ENCODE measurements at places on chromosomes 4 and X.

DNA sequence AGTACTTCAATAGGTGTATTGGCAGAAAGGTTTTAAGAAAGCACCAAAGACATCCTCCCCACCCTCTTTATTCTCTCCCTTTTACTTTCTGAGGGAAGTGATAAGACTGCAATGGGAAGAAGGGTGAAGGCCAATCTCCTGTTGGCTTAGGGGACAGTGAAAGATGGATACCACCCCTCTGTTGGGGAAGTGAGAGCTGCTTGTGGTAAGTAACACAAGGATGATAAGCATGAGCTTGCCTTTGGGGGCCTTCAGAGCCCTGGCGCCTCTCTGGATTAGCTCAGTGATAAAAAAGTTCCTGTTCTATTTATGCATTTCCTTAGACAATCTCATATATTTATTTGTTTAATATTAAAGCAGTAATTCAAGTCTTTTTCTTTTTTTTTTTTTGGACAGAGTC is 5.2 kb upstream of the KLF8 start:
- DNase-seq: no peak

DNA sequence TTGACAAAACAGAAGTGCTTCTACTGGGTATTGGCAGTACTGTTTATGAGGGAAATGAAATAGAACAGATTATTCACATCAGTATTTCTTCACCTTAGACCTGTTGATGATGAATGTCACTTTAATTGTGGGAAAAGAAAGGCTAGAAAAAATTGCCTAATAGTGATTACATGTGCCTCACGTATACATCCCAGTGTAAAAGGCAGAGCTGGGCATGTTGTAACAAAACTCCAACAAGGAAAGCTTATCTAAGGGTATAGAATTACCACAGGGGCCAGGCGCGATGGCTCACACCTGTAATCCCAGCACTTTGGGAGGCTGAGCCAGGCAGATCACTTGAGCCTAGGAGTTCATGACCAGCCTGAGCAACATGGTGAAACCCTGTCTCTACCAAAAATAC is 4.2 kb downstream of the PGM2 start:
- DNase-seq: no peak

DNA sequence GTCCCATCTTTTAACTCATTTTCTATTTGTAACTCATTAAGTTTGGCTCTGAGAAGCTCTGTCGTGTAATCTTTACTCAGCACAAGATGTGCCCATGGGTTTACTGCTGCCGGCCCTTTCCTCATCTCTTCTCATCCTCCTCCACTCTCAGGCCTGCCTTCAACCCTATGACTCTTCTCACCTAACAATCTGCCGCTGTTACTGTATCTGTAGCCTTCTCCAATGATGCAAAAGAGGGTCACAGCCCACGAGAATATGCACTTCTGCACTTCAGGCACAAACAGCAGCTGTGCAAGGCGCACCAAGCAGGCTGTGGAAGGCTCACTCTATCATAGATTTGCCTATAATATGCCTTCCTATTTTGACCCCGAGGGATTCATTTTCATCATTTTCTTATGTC is 546.5 kb upstream of the GALNTL6 start:
- no peak for DNase-seq

DNA sequence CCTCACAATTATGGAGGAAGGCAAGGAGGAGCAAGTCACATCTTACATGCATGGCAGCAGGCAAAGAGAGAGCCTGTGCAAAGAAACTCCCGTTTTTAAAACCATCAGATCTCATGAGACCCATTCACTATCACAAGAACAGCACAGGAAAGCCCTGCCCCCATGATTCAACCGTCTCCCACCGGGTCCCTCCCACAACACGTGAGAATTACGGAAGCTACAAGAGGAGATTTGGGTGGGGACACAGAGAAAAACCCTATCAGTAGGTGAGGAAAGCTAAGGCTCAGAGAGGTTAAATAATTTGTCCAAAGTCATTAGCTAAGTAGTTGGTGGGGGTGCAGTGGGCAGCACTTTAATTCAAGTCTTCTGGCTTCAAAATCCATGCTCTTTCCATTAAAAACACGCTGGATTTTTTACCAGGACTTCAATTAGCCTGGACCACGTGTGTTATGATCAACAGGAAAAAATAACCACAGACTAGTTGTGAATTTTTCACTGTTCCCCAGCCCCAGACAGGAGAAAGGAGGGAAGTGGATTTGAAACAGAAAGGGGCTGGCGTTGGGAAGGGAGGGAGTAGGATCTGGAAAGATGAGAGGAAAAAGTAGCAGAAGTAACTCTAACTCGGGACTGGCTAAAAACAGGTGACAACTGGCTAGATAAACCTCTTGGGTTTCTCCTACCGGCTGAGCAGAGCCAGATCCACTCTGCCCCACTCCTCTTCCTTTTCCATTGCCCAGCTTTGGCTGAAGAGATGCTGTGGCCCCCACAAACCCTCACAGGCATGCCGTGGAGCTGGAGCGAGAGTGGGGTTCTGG is 986 bp downstream of the MTMR8 start:
- no peak for DNase-seq

DNA sequence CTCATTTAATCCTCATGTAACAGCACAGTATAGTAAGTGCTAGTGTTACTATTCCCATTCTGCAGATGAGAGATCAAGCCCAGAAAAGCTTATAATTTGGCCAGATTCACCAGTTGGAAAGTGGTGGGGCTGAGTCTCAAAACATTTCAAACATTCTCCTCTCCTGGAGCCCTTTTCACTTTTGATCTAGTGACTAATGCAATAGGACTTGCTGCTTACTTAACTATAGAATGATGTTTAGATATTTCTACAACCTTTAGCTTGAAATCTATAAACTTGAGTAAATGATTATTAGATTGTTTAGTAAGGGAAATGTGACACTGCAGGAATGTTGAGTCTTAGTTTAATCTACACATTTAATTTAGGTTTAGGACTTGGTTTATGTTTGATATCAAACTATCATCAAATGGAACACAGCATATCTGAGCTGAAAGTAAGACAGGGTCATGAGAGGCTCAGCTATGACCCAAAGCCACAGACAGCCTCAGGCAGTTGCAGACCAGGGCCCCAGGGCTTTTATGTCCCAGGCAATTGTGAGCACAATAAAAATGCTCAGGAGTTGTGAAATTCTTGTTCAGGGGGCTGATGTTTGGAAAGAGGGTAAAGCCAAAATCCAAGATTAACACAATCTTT is 199.5 kb upstream of the HS3ST1 start:
- DNase-seq: no peak

- DNase-seq: no peak
These were observed 178.1 kb downstream of the MAML3 start for GRCh38 chr4:139975830-139976272.

DNA sequence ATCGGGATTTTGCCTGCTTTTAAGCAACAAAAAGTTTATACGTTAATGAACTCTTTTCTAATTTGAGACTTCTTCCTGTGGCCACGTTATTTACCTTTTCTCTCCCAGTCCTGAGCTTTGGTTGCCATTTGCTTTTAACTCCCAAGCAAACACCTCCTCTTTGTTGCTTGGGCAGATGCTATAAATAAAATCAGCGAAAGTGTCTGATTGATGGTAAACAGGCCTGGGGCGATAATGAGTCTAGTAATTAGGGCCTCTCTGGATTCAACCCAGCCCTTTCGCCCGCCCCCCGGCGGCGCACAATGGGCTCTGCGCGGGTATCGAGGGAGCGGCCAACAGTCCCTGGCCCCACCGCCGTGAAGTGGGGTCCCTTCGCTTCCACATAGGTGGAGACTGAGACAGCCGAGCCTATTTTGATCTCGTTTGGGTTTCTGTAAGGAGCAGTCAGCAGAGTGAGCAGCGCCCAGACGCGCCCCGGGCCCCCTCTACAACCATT is 790 bp downstream of the CLGN start:
- DNase-seq: no peak

DNA sequence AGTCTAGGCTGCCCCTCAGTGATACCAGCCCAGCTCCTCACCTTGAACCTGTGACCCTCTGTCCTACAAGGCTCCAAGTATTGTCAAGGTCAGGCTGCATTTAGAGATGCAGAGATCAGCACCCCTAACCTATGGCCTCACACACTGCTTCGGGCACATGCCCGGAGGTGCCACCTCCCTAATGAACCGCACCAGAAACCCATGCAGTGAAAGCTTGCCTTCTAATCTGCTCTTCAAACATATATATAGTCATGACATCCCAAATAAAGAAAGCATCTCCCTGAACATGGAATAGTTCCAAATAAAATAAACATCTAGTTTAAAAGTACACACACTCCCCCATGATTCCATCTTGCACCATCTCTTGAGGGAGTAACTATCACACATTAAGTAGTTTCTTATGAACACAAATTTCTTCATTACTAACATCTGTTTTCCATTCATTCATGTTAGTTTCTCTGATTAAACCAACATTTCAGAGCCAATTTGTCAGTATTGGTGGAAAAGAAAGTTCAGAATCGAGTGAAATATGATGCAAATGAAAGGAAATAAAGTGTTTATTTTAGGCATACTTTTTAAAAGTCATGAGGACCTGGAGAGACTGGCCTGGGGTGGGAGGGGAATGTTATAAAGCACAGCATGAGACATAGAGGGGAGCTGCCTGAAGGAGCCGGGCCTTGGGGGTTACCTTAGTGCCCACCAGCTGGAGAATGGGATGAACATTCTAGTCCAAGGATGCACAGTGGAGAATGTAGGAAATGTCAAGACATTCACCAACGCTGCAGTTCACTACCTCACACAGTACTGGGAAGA is 19.2 kb downstream of the CC2D2A start:
- no peak for DNase-seq

- DNase-seq: no peak
These were observed 34.7 kb downstream of the FRMPD3 start for GRCh38 chrX:107484002-107484726.

DNA sequence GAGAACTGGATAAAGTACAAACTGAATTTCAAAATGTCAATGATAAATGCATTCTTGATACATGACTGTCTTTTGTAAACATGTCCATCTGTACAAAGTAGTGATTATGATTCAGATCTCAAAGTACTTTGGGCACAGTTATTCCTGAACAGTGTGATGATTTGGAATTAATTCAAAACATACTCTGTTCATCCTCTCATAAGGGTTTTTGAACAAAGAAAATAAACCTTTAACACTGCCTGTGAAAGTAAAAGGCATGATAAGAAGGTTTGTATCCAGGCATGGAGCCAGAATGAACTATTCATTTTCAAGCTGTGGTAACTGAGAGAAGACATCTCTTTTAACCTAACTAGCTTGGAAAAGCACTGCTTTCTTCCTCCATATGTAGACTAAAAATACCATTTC is 883 bp upstream of the KLHL4 start:
- no peak for DNase-seq

GRCh38 chr4:40905414-40905813 is 155.7 kb downstream of the NSUN7 start:
- DNase-seq: no peak

DNA sequence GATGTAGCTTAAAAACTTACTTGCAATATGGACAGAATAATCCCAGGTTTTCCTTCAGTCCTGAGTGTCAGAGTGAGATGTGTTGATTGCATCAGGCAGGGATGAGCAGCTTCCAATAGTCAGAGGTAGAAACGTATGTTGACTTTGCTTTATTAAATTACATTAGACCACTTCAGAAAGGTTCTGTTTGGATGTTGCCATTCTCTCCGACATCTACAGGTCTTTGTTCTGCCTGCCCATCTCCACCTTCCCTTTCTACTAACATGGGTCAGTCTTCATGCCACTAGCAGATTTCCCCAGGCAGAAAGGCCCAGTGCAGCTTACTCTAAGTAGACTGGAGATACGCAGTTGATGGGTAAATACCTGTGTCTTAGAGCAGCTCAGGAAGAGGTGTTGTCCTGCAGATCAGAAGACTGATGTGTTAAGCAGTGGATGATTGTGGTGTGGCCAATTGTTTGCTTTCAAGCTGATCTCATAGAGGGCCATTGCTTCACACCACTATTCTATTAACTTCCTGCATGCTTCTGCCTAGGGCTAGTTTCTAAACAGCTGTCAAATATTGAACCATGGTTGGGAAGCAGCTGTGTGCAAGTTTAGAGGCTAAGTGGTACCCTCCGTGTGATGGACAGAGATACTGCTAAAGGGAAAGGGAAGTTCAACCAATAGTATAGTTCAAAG is 1.8 kb downstream of the FRMPD4 start:
- no peak for DNase-seq

GRCh38 chrX:103789004-103789403 is 12.4 kb downstream of the PLP1 start:
- DNase-seq: no peak

- no peak for DNase-seq
These were observed 276.8 kb upstream of the TET2 start for GRCh38 chr4:104869831-104870230.

DNA sequence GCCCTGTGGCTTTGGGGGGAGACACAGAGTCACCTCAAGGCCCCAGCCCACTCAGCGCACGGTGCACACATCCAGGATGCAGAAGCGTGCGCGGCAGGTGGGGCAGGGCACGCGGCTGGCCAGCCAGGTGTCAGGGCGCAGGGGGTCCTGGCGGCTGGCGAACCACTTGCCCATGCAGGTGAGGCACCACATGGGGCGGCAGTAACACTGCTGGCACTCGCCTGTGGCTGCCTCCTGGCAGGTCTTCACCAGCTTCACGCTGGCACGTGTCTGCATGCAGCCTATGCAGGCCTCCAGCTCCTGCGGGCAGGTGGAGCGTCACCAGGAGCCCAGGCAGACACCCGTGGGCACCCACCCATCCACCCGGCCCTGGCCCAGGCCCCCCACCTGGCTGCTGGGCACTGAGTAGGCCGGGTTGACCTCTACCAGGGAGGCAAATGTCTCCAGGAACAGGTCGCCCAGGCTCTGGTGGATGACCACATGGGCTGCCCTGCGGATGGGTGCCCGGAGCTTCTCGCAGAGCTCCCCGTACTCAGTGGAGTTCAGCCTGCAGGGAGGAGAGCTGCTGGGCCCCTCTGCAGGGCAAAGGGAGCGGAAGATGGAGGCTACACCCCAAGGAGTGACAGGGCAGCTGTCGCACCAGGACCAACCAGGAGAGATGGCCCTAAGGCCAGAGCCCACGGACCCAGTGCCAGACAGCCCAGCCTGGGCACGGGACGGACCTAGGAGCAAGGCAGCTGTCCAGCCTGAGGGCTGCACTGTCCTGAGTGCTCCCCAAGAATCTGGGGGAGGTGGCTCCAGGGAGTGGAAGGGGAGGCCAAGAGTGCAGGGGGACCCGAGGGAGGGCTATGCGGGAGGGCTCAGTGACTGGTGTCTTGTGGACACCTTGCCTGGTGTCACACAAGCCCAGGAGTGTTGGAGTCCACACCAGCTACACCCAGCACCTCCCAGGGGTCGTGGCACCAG is 3.7 kb downstream of the TMEM129 start:
- DNase-seq: no peak

- DNase-seq: no peak
These were observed 483.5 kb downstream of the ACTRT1 start for GRCh38 chrX:127568691-127569090.

DNA sequence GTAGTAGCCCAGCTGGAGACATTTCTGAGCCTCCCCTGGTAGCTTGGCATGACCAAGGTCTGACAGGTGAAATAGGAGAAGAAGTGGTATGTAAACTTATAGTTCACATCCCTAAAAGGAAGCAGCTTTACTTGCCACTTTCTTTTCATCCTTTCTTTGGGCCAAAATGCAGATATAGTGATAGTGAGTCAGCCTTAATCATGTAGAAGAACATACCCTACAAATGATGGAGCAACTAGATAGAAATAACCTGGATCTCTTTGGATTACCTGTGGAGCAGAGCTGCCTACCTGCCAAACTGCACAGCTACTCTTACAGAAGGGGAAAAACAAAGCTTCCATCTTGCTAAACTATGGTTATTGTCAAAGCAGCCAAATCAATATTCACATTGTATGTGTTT is 106.7 kb upstream of the LCORL start:
- DNase-seq: no peak

- no peak for DNase-seq
These were observed 20.7 kb downstream of the ARHGAP24 start for GRCh38 chr4:85495621-85496020.

- no peak for DNase-seq
These were observed 192.4 kb upstream of the NEIL3 start for GRCh38 chr4:177117256-177117655.
